ENCODE measurements at places on chromosomes 2 and 18. TPM values are rescaled to one million over a fixed set of nuclear protein-coding genes. Genes with fewer than 3 reads are reported as not detected.
A peak's percentile ranks its signal among the peaks of the same experiment; 100 is the strongest.

- DNase-seq: no peak
These were observed 2.9 kb upstream of the EML6 start for GRCh38 chr2:54720563-54720962.

Gene LRP1B
- 0.34 TPM for total RNA-seq

GRCh38 chr2:233865838-233866237, 2.3 kb downstream of the MSL3B start:
- no peak for DNase-seq

Gene BOLL
- not detected for total RNA-seq

DNA sequence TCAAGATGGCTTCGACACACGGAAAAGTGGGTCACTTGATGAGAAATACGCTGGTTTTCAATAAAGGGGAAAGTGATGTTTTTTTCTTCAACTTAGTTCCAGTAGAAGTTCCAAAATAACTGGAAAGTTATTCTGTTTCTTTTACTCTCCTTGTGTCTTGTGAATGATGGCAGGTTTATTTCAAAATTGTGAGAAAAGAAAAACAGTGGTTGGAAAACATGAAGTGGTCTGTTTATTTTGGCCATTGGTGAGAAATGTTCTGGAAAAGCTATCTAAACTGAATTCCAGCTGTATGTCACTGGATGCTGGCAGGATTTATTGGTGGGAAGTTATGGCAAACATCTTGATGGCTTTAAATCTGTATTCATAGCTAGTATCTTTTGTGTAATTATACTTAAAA, 484.1 kb downstream of the DCC start:
- DNase-seq: no peak

- no peak for DNase-seq
These were observed 3.8 kb upstream of the SALL3 start for GRCh38 chr18:78975699-78976335.

Gene CHRND
- total RNA-seq: not detected

Gene OTOF
- 0.10 TPM for total RNA-seq

Gene ITM2C
- 117 TPM for total RNA-seq

DNA sequence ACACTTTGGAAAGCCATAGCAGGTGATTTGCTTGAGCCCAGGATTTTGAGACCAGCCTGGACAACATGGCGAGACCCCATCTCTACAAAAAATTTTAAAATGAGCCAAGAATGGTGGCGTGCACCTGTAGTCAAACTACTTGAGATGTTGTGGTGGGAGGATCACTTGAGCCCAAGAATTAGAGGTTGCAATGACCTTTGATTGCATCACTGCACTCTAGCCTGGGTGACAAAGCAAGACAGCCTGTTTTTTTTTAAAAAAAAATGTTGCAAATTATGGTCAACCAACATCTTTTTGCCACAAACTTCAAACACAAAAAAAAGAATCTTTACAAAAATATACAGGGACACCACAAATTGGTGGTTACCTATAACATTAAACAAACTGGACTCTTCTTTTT, 40.3 kb downstream of the MEX3C start:
- DNase-seq: no peak

DNA sequence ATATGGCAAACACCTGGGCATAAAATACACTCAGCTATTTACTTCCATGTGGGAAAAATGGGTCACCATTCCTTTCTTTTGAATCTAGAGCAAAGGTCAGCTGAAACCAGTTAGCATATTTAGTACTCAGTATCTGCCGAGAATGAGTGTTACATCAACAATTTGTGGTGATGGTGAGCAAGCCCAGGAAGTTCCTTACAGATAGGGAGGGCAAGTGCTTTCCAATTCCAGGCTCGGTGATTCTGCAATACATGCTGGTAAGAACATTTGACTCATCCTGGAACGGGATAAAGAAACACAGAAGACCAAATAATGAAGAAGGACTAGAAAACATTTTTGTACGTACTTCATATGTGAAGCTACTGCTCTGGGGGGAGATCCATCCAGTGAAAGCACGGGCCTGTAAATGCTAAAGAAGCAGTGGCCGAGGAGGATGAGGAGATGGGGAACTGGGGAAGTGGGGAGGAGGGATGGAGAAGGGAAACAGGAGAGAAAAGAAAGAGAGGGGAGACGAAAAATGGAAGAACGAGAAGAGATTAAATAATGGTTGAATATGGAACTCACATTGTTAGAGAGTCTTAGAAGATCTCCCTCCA, 251.9 kb downstream of the TTC32 start:
- no peak for DNase-seq

DNA sequence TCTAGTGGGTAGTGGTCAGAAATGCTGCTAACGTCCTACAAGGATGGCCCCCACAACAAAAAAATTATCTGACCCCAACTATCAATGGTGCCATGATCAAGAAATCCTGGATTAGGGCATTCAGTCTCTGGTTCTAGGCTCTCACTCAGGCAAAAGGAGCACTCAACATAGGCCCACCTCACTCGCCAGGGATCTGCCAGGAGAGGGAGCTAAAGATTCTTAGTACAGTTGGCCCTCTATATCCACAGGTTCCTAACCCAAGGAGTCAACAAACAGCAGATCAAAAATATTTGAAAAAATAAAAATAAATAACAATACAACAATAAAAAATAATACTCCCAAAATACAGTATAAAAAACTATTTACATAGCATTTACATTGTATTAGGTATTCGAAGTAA, 10.0 kb downstream of the SLC4A5 start:
- peak; percentile 19 for DNase-seq

GRCh38 chr2:215825707-215826106, 187.6 kb downstream of the MREG start:
- no peak for DNase-seq

DNA sequence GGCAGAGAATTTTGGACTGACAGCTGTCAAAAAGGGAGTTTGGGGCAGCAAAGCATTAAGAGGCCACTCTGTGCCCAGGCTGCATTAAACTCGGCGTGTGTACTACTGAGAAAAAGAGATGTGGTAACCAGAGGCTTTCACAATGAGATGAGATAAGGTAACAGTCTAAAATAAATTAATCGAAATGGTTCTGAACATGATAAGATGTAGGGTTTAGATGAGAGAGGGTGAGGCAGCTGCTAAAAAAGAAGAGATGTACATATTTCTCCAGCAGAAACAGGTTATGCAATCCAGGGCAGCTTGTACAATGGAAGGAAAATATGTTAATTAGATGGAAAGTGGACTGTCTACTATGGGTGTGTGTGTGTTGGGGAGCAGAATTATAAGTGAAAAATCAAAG, 39.2 kb upstream of the ACTR3 start:
- no peak for DNase-seq

Gene CCDC141
- 0.30 TPM for total RNA-seq

DNA sequence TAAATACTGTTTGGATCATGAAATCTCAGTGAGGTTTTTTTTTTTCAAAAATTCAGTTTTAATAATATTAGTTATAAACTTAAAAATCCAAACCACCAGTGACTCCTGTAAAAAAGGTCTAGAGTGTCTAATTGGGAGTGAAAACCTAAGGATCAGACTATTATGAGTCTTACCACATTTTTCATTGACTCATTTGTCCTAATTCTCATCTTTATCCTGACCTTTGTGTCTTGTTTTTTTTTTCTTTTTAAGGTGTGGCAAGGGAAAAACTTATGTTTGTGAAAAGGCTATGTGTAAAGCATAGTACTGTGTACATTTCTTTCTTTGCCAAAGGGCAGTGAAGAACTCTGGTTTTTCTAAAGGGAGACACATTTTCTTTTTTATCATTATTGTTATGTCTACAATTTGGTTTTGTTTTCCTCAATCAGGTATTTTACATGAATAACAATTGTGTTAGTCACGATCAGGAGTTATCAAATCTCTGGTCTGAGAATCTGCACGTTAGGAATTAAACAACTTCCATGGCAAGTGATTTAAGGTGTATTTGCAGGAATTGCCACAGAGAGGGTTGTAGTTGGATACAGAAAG, 52.6 kb downstream of the RHBDD1 start:
- DNase-seq: no peak

DNA sequence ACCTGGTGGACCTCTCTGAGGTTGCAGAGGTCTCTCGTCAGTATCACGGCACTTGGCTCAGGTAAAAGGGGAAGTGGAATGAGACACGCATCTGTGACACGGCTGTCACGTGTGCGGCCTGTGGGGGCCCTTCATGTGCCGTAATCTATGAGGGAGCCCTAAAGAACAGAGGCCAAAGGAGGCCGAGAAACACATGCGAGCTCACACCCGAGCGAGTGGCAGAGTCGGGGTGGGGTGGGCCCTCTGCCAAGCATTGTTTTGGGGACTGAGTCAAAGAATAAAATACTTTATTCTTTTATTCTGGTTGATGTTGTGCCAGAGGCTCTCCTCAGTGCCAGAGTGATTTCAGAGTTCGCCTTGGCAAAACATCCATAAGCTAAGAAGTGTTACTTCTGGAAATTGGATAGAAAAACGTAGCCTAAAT, 43.3 kb downstream of the PLB1 start:
- DNase-seq: no peak

Gene WDPCP
- total RNA-seq: 4.1 TPM

GRCh38 chr2:28993206-28993960, 12.3 kb downstream of the TOGARAM2 start:
- no peak for DNase-seq

Gene PER2
- 18.7 TPM for total RNA-seq

GRCh38 chr2:103868396-103868795, 985.5 kb upstream of the POU3F3 start:
- no peak for DNase-seq

DNA sequence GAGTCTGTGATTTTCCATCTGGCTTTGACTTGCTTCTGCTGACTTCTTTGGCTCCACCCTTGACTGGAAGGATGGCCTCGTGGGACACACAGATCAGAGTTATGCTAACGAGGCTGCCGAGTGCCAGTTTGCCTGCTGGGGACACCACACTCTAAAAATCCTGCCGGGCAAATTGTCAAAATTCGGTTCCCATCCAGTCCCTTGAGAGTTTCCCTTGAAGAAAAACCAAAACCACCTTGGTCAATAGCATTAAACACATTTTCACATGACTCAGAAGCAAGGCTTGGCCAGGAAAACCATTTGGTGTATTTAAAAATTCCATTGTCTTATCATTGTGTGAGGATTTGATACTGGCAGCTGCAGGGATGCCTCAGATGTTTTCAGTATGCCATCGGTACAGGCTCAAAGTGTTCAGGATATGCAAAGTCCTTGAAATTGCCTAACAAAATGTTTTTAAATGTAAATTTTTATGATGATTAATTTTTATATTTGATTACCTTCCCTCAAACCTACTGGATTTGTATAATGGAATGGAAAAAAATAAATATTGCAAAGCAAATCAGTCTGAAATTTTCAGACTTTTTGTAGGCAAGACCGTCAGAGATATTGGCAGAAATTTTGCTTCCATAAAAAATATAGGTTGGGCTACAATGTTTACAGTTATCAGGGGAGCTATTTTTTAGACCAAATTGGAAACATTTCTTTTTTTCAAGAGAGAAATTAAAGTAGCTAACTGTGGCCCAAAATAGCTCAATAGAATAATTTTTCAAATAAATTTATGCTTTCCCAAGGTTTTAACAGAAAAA, 41.6 kb downstream of the KCNE4 start:
- no peak for DNase-seq

DNA sequence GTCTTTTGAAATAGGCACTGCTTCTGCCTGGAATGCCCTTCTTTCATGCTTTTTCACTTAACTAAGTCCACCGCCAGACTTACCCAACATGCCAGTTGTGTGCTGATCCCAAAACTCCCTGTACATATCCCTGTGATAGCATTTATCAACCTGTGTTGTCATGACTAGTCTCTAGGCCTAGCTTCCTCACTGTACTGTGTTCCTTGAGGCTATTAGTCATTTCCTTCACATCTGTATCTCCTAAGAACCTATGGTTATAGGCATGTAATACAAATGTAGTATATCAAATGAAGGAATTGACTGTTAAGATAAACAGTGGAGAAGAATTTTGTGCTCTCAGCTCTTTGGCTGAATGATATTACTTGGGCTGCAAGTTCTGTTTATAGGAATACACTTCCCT, 184.3 kb downstream of the CYRIA start:
- no peak for DNase-seq

DNA sequence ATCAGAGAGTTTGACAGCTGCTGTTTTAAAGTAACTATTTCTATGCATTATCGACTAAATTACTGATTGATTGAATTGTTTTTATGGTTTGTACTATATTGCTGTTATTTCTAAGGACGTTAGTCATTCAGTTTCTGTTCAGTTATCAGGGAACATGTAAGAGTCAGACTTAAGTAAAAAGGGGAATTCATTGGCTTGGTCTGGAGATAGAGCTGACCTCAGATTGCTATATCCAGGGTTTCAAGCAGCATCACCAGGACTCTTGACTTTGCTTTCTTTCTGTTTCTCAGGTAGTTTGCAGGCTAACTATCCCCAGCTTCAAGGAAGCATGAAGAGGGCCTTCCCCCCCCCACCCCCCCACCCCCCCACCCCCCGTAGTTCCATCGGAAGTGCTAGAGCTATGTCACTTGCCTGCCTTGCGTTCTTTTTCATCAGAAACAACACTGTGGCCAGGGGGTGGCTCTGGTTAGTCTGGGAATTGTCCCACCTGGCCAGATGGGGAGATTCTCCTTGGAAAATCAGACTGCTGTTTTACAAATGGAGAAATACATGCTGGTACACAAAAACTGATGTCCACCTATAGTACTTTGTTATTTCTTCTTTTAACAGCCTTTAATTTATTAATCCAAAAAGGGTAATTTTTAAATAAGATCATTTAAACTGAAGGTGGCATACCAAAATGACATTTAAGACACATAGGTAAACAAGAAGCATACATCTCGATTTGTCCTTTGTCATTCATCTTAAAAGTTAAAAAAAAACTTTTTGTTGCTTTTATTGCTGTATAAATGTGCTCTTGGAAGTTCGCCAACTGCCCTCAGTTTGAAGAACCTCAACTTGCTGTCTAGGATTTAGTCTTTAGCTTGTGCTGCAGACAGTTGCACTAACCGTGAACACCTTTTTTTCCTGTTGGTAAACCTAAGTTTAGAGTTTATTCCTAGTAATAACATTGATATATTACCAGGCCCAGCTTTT, 9.4 kb downstream of the SMAD4 start:
- DNase-seq: no peak

GRCh38 chr2:197307933-197308521, 2.6 kb downstream of the ANKRD44 start:
- no peak for DNase-seq

Gene NT5C1B
- total RNA-seq: not detected

DNA sequence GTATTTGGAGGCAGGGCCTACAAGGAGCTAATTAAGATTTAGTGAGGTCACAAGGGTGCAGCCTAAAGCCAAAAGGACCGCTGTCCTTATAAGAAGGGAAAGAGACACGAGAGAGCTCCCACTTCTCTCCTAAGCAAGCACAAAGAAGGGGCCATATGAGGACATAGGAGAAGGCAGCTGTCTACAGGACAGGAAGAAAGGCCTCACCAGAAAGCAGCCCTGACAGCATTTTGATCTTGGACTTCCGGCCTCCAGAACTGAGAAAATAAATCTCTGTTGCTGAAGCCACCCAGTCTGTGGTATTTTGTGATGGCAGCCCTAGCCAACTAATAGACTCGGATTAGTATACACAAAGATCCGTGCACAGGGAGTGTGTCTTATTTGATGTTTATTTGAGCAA, 139.7 kb downstream of the B3GNT2 start:
- no peak for DNase-seq

GRCh38 chr18:7926526-7926925, 359.4 kb downstream of the PTPRM start:
- DNase-seq: peak; percentile 64

GRCh38 chr18:40407909-40408308, 1547.1 kb upstream of the PIK3C3 start:
- no peak for DNase-seq

Measured in HCT116 (cell line).